Activated CD4-positive, alpha-beta T cell treated with anti-CD3 and anti-CD28 coated beads, Interleukin-2, amount 50 U/mL, for 48 hours (primary cell): ENCODE measurements at places on chromosomes 2 and 18.

GRCh38 chr2:60350791-60351190 is 202.7 kb downstream of the BCL11A start:
- DNase-seq: no peak

DNA sequence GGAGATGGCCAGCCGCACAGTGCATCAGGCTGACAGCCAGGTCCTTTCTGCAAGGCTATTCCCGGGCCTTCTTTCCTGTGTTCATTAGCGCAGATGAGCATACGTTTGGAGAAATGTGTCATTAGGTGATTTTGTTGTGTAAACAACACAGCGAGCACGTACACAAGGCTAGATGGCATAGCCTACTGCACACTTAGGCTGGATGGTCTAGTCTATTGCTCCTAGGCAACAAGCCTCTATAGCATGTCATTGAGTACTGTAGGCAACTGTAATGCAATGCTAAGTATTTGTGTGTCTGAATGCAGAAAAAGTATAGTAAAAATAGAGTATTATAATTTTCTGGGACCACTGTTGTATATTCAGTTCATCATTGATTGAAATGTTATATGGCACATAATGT is 50.9 kb upstream of the PHLPP1 start:
- DNase-seq: no peak

DNA sequence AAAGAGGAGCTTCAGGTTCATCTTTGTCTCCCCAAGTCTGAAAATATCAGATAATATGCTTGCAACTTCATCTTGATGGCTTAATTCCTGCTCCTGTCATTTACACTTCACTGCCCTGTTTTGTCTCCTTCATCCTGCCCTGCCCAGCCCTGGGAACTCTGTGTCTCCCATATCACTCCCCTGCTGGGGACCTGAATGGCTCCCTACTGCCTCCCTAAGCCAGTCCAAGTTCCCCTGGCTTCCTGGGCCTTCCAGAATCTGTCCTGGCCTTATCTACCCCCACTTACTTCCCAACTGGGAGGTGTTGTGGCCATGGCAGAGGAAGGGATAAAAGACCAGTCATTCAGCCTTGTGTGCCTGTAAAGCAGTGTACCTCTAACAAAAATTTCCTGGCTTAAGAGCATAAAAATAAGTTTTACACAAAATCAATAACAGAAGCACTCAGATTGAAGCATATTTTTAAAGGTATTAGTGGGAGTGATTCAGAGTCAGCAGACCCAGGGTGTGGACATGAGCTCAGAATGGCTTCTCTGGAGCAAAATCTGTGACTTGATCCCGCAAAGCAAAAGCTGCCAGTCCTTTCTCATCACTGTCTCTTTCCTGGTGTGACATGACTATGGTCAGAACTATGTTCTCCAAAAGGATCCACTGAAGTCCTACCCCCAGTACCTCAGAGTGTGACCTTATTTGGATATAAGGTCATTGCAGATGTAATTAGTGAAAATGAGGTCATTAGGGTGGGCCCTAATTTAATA is 59.1 kb downstream of the INO80C start:
- no peak for DNase-seq

DNA sequence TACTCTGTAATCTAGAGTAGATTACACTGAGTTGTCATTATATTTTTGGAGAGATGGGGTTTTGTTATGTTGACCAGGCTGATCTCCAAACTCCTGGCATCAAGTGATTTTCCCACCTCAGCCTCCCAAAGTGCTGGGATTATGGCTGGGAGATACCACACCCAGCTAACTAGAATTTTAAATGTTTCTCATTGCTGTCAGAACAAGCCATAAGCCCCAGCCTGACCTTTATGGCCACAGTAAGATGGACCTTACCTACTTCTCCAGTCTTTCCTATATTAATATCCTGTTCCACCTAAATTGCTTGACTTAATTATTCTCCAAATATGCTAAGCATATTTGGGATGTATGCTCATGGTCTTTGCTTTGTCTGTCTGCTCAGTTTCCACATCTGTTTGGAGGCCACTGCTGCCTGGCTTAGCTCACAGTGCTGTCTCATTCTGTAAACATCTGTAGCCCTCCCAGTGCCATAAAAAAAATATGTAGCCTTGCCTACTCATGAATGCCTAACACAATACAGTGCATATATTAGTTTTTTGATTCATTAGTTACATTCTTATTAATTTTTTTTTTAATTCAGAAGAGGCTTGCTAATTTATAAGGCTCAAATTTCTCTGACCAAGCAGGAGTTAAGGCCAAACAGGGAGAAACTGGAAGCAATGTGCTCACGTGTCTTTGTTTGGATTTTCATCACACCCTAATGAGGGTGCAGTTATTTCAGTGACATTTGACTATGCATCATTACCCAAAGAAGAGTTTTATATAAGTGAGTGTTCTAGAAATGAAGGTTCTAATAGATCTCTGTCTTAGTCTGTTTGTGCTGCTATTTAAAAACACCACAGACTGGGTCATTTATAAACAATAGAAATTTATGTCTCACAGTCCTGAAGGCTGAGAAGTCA is 45.3 kb upstream of the PSME4 start:
- DNase-seq: no peak

DNA sequence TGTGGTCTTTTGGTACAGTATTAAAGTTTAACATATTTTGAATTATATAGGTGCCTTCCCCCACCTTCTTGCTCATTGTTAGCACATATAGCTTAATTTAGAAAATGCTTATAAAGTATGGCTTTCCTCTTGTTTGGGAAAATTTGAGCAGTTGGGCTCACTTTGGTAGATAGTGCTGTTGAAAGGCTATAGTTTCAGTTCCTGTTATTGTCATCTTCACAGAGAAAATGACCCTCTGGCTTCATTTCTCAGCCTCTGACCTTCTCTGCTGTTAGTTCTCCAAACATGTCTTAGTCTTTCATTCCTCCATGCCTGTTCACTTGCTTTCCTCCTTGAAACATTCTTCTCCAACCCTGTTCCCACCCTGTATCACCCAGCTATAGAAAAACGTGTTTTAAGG is 200.6 kb downstream of the WDR7 start:
- no peak for DNase-seq

DNA sequence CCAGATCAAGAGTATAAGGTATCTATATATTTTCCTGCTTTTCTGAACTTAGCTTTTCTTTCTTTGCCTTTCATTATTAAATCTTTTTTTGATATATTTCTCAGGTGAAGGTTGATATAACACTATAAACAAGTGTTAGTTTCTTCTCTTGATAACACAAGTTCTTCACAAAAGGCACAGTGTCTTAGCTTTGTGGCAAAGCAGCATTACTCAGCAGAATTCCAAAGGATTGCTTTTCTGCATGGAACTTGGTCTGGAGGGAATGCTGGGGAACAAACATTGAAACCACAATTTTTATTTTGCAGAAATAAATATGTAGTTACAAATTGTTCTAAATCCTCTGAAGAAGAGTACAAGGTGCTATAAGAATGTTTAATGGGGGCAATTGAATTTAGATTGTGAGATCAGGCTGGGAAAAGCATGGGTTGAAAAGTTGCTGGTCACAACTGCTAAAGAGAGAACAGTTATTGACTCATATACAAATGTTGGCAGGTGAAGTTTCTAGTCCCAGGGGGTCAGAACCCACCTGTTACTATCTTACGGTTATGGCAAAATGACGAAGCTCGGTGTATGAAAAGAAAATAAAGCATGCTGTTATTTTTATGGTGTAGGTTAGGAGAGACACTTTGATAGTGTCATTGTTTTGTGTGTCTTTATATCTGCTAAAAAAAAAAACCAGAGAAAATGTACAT is 68.2 kb downstream of the UBR3 start:
- DNase-seq: no peak

GRCh38 chr18:57404345-57404744 is 30.8 kb upstream of the ONECUT2 start:
- DNase-seq: no peak

DNA sequence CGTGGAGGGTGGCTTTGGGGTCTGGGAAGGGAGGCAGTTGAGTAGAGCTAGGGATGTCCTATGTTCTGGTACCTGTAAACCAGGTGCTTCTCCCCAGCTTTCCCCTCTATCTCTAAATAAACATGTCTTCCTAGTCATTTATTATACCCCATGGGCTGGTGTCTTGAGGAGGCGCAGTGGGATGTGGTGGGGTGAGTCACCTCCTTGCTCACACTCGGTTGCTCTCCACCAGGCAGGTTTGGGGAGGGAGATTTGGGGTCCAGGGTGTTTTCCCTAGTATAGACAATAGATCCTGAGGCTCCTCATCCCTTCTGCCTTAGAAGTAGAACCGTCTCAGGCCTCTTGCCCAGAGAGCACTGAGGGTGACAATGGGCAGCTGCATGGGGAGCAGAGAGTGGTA is 5.1 kb downstream of the PSD4 start:
- DNase-seq: peak; percentile 66

DNA sequence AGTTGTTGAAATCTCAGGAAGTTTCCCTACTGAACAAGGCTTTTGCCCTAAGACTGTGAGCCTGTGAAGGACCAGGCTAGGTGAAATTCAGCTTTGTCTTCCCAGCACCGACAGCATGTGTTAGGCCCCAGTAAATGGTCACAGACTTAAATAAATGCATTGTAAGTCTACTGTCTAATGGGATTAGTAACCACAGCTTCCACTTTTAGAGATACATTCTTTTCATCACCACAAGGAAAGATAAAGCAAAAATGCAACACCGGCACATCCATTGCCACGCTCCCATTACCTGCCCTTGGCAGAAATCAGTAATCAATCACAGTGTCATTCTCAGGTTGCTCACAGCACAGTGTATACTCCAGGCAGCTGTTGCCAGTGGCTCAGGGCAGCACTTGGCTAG is 59.3 kb downstream of the CRACDL start:
- no peak for DNase-seq

DNA sequence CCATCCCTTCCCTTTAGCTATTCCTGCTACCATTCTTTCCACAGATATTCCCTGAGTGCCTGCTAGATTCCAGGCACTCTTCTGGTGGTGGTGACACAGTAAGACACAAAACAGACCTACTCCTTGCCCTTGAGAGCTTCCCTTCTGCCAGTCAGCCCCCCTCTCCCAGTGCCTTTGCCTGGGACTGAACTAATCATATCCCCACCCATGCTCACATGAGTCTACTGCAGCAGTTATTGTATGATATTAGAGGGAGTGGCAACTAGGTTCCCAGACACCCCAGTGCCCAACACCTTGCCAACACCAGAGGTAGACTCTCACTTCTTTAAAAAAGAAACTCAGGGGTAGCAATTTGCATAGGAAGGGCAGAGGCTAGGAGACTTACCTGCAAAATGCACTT is 7.2 kb upstream of the LBH start:
- no peak for DNase-seq

DNA sequence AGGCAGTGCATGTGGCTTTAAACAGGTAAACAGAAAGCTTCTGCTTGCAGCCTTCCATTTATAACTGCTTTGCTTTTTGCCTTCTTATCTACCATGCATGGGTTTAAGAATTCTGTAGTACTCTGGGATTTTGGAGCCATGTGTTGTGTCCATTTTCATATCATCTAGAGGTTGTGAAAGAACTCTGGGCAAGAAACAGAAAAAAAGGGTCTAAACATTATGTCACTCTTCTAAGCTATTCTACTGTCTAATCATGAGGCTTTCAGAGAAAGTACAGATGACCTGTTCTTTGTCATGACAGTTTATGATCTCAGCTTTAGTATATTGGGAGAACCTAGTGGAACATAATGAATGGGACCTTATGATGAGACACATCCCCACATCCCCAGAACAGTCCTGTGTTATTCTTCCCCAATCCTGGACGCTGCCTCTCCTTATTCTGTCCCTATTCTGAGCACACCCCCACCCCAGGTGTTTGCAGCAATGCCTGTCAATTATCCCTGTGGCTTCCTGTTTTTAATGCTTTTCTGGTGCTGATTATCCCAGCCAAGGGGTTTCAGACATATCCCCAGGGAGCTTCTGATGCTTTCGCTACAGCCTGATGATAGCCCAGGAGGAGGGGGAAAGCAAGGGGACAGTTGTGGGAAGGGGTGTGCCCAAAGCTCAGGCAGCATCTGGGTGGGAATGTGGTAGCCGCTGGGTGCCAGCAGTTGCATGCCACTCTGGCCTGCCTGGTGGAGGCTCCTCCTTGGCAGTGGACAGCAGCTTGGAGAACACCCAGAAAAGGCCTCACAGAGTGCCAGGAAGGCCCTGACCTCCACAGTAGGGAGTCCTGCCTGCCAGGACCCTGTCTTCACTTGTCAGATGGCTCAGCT is 169.5 kb upstream of the MAP3K20 start:
- no peak for DNase-seq
